Aorta (tissue), 5 donors: ENCODE measurements at places on chromosomes 11 and 22. TPM values are rescaled to one million over a fixed set of nuclear protein-coding genes. Genes with fewer than 3 reads are reported as not detected.

- H3K36me3 ChIP-seq = no peaks in the 10 kb centered on the region
- no peaks in the 10 kb centered on the region for H3K27me3 ChIP-seq
- H3K4me3 ChIP-seq = no peak overlapping the region
- no peak overlapping the region for H3K27ac ChIP-seq
Observed at GRCh38 chr22:44664149-44664548, 37.9 kb upstream of the PRR5 start.

DNA sequence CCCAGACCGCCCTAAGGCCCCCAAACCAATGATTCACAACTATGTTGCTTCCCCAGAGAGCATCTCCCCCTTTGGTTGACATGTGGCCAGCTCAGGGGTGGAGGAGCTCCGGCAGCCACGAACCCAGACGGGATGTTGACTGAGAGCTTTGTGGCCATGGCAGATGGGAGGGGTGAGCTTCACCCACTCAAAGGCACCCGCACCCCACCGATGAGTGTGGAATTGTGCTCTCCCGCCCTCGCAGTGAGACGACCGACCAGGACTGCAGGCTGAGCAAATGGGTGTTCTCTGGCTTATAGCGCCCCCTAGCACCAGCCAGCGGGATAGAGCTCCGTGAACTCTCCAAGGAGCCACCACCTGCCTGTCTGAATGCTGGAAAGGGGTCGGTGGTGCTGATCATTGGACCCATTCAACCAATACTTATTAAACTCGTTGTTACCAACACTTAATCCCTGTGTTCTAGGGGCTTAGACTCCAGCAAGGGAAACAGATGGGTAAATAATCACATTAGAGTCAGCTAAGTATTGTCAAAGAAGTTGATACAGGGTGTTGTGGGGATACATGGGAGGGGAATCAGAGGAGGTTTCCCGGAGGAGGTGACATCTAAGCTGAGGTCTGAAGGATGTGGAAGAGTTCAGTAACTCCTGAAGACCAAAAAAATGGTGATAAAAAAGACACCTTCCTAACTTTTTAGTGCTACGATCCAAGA, 4.5 kb upstream of the TIMP3 start:
- peak; percentile 89 for DNase-seq
- no peaks in the 10 kb centered on the region for H3K36me3 ChIP-seq
- H3K27ac ChIP-seq = no peak overlapping the region
- no peaks in the 10 kb centered on the region for H3K4me1 ChIP-seq
- H3K4me3 ChIP-seq = no peak overlapping the region

DNA sequence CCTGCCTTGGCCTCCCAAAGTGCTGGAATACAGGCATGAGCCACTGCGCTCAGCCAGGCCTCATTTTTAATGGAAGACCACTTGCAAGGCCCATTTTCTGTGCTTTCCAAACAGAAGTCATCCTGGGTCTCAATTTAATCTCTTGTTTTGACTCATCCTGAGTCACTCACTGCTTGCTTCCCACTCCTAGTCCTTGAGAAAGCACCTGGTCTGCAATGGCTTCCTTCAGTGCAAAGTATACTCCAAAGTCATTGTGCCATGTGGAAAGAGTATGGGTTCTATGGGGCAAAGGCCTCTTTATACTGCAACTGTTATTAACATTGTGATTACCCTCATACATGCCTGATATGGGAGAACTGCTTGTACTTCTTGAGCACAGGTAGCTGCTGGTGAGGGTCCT, 18.3 kb upstream of the SLC5A1 start:
- no peak overlapping the region for H3K27ac ChIP-seq
- DNase-seq = no peak

GRCh38 chr22:30318799-30319419, 7.8 kb downstream of the TBC1D10A start:
- no peak overlapping the region for H3K4me3 ChIP-seq
- no peaks in the 10 kb centered on the region for H3K36me3 ChIP-seq
- no peak for DNase-seq
- H3K27ac ChIP-seq = peak overlapping the region; percentile 6

- DNase-seq = no peak
- no peaks in the 10 kb centered on the region for H3K4me1 ChIP-seq
- H3K27me3 ChIP-seq = no peaks in the 10 kb centered on the region
- H3K4me3 ChIP-seq = no peak overlapping the region
- H3K36me3 ChIP-seq = no peaks in the 10 kb centered on the region
Observed at GRCh38 chr11:11777897-11778296, 63.9 kb upstream of the USP47 start.

DNA sequence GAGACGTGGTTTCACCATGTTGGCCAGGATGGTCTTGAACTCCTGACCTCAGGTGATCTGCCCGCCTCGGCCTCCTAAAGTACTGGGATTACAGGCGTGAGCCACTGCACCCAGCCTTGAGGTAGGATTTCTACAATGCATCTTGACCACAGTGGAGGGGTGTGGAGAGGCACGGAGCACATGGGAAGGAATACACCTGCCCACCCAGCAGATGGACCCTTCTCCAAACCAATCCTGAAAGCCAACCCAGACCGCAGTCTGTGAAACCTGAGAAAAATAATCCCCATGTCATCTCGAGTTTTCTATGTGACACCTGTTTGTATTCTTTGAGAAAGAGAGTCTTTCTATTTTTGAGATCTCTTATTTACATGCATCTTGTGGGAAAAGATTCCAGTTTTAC, 32.5 kb downstream of the LGR4 start:
- H3K27ac ChIP-seq = no peak overlapping the region
- DNase-seq = no peak
- H3K27me3 ChIP-seq = no peaks in the 10 kb centered on the region

GRCh38 chr11:126123686-126124085, 61.0 kb upstream of the CDON start:
- H3K27me3 ChIP-seq = no peaks in the 10 kb centered on the region
- H3K4me3 ChIP-seq = no peak overlapping the region
- H3K27ac ChIP-seq = no peak overlapping the region

DNA sequence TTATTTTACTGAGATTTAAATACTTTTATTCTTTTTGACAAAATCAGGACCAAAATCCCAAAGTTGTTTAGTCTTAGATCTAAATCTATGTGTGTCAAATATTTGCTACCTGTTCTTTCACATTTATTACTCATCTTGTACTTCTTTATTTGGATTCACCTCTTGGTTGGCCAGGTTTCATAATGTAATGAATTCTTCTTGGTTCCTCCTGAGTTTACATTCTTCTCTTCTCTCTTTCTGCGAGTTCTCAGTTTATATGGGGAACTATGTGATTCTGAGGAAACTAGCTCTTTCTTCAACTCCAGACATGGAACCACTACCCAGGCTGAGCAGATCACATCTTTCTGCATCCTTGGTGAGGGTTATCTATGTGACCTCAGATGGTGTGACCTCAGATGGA, 50.2 kb downstream of the EHF start:
- H3K27ac ChIP-seq = no peak overlapping the region
- no peaks in the 10 kb centered on the region for H3K36me3 ChIP-seq
- no peaks in the 10 kb centered on the region for H3K27me3 ChIP-seq
- H3K4me1 ChIP-seq = no peaks in the 10 kb centered on the region

GRCh38 chr11:39992551-39992950, 1466.9 kb downstream of the LRRC4C start:
- H3K27ac ChIP-seq = no peak overlapping the region
- H3K36me3 ChIP-seq = no peaks in the 10 kb centered on the region
- no peak for DNase-seq
- no peaks in the 10 kb centered on the region for H3K4me1 ChIP-seq
- no peaks in the 10 kb centered on the region for H3K27me3 ChIP-seq
- H3K4me3 ChIP-seq = no peak overlapping the region

DNA sequence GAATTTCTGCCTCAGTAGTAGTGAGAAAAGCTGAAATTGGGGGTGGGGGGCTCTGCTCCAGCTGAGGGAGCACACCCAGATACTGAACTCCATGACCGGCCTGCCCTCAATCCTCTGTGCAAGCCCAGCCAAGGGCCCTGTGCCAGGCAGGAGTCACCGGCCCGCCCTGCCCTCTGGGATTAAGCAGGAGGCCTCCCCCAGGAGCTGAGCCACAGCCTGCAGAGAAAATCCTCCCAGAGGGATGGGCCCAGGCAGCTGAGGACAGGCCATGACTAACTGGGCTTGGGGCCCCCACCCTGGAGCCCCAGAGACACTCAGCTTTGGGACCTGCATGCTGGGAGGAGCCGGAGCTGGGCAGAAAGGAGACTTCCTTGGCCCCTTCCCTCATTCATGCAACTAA, 48.8 kb downstream of the MN1 start:
- peak; percentile 93 for DNase-seq
- no peak overlapping the region for H3K4me3 ChIP-seq
- H3K27me3 ChIP-seq = no peaks in the 10 kb centered on the region
- H3K36me3 ChIP-seq = no peaks in the 10 kb centered on the region
- peak overlapping the region; percentile 30 for H3K27ac ChIP-seq

DNA sequence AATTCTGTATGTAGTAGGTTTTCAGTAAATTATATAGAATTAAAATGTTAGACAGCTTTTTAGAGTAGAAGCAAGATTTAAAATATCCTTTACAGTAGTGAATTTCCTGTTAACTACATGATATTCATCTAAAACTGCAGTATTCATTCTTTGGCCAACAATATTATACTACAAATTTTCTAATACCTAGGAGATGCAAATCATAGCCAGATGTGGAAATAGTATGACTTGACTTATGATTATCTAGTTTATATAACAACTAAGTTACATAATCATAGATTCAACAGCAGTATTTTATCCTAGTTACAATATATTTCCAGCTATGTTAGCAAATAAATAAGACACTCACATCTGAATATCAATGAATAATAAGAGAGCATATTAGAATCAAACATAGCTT, 163.2 kb downstream of the MSANTD4 start:
- no peaks in the 10 kb centered on the region for H3K36me3 ChIP-seq
- H3K27ac ChIP-seq = no peak overlapping the region
- no peaks in the 10 kb centered on the region for H3K27me3 ChIP-seq
- DNase-seq = no peak
- no peaks in the 10 kb centered on the region for H3K4me1 ChIP-seq

- no peaks in the 10 kb centered on the region for H3K4me1 ChIP-seq
- DNase-seq = no peak
- H3K27ac ChIP-seq = no peak overlapping the region
- no peak overlapping the region for H3K4me3 ChIP-seq
- H3K36me3 ChIP-seq = no peaks in the 10 kb centered on the region
Observed at GRCh38 chr22:23754980-23755636, 883 bp upstream of the VPREB3 start.

DNA sequence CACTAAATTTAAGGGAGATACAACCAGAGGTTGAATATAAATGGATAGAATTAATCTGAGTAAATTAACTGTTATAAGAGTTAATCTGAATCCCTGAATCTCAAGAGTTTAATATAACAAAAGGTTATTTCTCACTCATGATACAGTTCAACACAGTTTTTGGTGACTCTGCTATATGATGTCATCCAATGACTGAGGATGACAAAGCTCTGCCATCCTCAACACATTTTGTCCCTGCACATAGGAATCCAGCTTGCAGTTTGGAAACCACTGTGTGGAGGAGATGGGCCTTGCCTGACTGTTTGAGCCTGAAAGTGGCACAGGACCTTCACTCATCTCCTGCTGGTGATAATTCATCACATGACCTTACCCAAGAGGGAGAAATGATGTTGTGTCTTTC, 121.0 kb upstream of the MPPED2 start:
- DNase-seq = no peak
- no peak overlapping the region for H3K4me3 ChIP-seq
- H3K4me1 ChIP-seq = no peaks in the 10 kb centered on the region
- no peaks in the 10 kb centered on the region for H3K36me3 ChIP-seq
- H3K27ac ChIP-seq = no peak overlapping the region
- H3K27me3 ChIP-seq = no peaks in the 10 kb centered on the region

GRCh38 chr11:117458275-117459122, 130.8 kb downstream of the CEP164 start:
- H3K27ac ChIP-seq = no peak overlapping the region
- no peaks in the 10 kb centered on the region for H3K27me3 ChIP-seq
- H3K4me1 ChIP-seq = no peaks in the 10 kb centered on the region
- no peak for DNase-seq
- H3K36me3 ChIP-seq = no peaks in the 10 kb centered on the region

DNA sequence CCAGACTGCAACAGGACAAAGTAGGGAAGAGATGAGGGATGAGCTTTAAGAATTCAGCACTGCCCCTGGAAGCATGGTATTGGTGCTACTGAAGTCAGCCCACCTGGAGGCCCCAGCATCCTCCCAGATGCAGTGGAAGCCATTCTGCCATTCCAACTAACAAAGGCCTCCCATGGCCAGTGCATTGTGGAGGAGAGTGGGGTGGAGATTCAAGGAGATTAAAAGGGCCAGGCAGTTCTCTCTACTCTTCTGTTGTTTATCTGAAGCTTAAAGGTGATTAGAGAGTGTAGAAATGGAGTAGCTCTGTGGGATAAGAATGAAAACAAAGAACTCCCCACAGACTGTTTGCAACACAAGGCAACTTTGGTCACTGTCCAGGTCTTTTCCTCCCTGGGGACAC, 24.1 kb upstream of the TSKU start:
- no peak overlapping the region for H3K4me3 ChIP-seq
- H3K36me3 ChIP-seq = no peaks in the 10 kb centered on the region
- no peaks in the 10 kb centered on the region for H3K27me3 ChIP-seq
- DNase-seq = no peak

DNA sequence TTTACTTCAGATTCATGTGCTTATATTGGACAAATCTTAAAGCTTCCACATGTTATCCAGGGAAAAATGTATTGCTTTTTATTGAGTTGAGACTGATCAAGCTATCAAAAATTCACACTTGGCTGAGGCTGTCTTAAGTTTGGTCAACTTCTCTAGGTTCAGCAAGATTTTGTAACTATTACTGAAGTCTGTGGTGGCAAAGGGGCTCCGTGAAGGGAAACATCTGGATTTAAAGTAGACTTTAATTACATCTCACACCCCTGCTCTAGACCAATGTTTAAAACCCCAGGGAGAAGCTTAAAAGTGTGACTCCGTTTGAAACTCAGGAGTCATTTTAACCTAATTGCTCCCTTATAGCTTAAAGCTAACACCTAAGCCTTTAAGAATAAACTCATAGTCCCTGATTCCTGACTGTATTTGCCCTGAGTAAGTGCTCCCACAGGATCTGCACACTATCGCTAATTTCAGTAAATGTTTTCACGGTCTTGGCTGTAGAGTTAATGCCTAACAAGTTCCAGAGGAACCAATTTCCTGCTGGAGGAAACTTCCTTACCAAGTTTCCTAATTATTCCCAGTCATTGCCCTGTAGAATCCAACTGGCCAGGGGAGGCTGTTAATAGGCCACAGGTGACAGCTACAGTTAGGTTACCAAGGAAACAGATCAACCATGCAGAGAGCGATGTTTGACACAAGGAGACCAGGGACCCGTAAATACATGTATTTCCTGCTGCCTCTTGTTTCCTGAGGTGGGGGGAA, 40.5 kb downstream of the OR10A6 start:
- DNase-seq = no peak
- H3K27ac ChIP-seq = no peak overlapping the region
- no peaks in the 10 kb centered on the region for H3K4me1 ChIP-seq

Gene TBX1
- 2.3 TPM for total RNA-seq

Gene FOSL1
- 31.9 TPM for total RNA-seq

Gene OR51I1
- total RNA-seq = 0.49 TPM

Gene C11orf86
- not detected for total RNA-seq

Gene GRM5
- 3.4 TPM for total RNA-seq

Gene MS4A6A
- 76.9 TPM for total RNA-seq
